ENCODE measurements at places on chromosomes 3 and 15.
A peak's percentile ranks its signal among the peaks of the same experiment; 100 is the strongest.

- DNase-seq, result no peak
Observed at GRCh38 chr3:161203485-161204098, 17.5 kb upstream of the NMD3 start.

DNA sequence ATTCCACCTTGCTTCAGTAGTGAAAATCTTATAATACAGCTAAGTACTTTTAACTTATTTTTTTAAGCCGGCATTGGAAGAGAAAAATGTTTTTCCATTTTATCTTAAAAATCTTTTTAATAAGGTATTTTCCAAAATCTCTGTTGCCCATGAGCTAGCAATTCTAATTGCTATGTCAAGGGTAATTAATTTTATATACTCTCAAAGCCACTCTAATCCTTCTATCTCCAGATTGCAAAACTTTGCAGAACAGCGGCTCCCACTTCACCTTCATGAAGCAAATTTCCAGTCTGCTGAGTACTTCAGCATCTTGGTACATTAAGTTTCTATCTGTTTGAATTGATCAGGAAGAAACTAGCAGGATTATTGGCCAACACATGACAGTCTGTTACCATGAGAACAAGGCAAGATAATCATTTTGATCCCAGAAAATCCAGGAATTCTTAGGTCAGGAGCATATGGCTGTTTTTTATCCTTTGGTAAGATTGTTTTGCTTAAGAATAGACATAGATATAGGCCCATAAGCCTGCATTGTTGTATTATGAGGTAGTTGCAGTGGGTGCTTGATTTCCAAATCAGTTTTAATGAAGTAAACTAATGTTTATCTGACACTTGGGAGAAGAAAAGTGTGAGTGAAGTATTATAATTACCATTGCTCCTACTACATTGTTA is 6.0 kb downstream of the TIPARP start:
- DNase-seq, result no peak

DNA sequence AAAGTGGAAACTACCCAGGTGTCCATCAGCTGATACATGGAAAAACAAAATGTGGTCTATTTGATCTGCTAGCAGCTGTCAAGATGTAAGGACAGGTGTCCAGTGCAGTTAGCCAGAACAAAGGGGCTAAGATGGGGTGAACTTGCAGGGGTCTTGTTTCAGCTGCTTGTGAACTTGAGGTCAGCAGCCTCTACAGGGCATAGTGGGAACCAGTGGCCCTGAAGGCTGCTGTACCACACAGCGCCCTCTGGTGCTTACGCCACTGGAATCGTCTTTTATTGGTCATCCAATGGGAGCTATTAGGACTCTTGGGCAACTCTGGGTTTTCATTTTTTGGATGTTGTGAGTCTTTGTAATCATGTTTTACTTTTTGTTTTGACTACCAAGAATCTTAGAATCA is 62.2 kb upstream of the CTSH start:
- no peak for DNase-seq

DNA sequence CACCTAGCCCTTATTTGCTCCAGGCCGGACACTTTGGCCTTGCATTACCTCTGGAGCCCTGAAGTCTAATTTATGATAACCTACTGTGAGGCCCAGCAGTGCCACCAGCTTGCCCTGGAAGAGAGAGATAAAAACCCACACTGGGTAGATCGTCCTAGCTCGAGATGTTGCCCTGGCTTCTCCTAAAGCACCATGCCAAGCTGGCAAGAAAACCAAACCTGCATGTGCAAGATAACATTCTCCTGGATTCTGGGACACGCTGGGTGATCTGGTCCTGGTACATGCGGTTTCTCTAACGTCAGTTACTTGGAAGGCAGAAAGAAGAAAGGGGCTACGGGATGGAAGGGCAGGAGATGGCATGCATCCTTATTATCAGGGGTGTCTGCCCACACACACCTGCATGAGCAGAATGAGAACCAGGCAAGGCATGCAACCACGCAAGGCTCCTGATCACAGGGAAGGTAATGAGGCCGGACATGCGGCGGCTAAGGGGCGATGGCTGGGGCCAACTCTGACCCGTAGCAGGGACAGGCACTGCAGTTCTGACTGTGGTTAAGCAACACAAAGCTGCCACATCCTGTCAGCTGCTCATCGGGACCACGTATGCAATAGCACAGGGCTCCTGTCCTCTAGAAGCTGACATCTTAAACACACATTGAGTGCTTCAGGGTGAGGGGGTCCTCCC is 73.0 kb downstream of the OXNAD1 start:
- DNase-seq, result peak; percentile 17

GRCh38 chr3:105649480-105649879 is 219.3 kb downstream of the CBLB start:
- no peak for DNase-seq

DNA sequence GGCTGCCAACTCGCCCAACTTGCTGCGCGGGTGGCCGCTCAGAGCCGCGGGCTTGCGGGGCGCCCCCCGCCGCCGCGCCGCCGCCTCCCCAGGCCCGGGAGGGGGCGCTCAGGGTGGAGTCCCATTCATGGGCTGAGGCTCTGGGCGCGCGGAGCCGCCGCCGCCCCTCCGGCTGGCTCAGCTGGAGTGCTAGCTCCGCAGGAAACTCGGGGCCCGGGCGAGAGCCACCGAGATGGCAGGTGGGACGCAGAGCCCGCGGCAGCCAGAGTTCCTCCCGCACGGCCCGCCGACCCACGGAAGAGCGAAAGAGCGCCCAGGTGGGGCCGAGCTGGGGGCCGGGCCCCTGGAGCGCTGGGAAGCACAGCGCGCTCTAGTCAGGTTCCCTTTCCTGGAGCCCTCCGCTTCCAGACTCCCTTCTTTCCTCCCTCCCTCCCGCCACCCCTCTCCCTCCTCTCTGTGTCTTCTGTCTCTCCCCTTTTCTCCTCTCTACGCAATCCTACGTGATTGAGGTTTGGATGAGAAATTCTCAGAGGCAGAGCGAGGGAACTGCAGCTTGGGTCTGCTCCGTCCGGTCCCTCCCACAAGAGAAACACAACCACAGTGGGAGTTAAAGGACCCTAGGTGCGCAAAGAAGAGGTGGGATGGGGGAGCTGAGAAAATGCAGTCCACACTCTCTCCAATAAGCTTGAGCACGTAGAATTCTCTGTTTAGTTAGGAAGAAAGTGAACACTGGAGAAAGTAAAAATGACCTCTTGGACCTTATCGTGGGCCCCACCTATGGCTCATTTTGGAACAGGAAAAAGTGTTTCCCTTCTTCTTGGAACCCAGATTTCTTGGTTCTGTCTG is 317.3 kb downstream of the FGF12 start:
- no peak for DNase-seq

GRCh38 chr3:159609625-159610024 is 379.0 kb upstream of the IL12A start:
- DNase-seq, result no peak

DNA sequence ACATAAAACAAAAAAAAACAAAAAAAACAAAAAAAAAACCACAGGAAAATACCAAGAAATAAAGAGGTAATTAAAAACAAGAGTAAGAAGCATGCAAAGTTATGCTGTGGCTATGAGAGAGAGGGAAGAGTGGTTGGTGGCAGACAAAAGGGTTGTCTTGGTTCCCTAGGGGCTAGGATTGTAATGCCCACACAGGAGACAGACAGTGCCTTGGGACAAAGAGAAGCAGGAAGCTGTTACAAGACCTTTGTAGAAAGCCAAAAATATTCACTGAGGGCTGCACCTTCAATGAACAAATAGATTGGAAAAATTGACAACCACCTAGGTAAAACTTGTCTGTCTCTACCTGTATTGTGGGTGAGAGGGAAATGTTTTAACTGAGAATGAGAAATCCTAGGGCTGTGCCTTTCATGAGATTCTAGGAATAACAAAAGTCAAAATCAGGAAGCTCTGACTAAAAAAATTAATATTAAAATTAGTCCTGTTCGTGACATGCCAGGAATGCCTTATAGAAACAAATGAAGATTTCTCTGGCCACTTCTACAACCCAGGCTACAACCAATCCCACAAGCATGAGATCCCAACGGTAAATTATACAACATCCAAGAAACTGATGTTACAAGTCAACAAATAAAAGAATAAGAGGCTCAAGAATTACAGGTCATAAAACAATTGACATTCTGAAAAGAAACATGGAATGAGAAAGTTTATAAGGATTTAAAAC is 45.0 kb upstream of the PRICKLE2 start:
- no peak for DNase-seq

- DNase-seq, result peak; percentile 79
Observed at GRCh38 chr15:78034495-78035191, 42.9 kb downstream of the TBC1D2B start.

DNA sequence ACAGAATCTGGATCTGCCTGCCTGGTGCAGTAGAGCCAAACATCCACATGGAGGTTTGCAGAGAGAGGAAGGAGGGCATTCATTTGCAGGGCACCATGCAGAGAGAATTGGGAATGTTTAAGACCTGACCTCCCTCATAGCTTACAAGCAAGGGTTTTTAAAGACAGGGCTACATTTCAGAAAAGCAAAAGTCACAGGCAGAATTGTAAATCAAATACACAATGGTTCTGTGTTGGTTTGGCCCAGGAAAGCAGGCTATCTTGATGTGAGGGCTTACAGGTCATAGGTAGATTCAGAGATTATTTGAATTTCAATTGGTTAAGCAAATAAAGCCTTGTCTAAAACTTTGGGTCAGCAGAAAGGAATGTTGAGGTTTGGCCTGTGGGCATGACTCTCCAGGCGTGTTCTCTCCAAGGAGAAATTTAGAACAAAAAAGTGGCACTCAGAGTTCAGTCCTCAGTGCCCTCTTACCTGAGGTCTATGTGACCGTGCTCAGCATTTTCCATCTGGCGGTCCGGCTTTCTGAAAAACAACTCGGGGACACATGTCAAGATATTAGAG is 91.5 kb downstream of the CD47 start:
- DNase-seq, result no peak

- no peak for DNase-seq
Observed at GRCh38 chr15:39873978-39874377, 46.1 kb downstream of the GPR176 start.

GRCh38 chr3:52756141-52756540 is 14.6 kb downstream of the NEK4 start:
- DNase-seq, result no peak

DNA sequence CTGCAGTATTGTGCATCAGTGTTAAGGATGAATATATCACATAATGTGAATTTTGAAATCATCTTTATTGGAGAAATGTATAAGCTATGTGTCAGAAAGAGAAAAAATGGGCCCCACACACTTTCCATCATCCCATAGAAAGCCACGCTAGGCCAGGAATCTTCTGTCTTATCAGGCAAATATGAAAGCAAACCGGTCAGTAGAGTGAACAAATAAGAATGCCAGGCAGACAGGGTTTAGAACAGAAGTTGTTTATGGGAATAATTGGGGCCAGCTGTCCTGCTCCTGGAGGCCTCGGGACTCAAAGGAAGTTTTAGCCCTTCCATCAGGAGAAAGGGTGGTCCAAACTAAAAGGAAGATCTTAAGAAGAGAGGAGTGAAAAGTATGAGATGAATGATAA is 39.5 kb downstream of the ZNF280D start:
- no peak for DNase-seq

- no peak for DNase-seq
Observed at GRCh38 chr3:88298189-88298588, 148.4 kb downstream of the C3orf38 start.

DNA sequence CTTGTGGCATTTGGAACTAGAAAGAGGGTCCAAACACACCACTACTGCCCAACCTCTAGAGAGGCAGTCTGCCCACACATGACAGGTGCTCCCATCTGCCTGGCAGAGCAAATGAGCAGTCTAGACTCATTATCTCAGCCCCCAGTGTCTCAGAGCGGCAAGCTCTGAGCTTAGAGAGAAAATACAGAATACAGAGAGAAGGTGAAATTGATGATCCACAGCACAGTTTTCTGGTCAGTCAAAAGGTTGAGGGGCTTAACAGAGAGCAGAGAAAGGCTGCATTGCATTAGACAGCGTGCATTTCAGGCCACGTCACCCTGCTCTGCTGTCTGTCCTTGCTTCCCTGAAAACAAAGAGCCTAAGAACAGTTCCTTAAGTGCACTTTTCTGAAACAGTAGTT is 135.1 kb downstream of the KCNMB2 start:
- no peak for DNase-seq

- DNase-seq, result no peak
Observed at GRCh38 chr3:134601539-134602439, 49.0 kb downstream of the KY start.

GRCh38 chr15:49148727-49149126 is 6.7 kb downstream of the COPS2 start:
- no peak for DNase-seq

DNA sequence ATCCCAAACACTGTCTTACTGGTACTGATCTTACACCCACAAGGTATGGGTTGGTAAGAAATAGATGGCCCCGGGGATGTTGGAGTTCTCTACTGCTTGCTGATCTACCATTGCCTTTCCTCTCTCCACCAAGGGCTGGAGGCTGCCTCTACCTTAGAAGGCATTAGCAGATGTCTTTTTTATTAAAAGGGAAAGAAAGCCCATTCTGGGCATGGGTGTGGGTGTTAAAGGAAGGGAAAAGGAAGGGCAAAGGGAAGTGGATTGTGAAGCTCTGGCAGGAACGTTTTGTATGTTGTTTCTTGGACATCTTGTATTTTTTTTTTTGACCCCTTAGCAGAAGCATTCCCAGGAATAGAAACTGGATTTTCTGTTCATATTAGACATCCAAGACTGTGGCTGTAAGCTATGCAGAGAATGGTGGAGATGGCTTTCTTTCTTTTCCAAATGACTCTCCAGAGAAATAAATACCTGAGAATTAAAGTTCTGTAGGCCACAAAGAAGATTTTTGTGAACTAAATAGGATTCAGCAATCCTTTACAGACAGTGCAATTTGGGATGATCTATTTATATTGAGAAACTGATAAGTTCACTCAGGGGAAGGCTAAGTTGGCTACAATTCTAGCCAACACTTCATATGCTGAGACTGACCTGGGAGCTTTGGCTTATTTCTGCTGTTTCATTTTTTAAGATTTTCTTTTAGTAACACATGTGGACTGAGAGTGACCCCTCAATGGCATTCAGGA is 108.8 kb downstream of the TOP2B start:
- no peak for DNase-seq

- DNase-seq, result no peak
Observed at GRCh38 chr3:46113608-46114007, 86.3 kb upstream of the XCR1 start.

DNA sequence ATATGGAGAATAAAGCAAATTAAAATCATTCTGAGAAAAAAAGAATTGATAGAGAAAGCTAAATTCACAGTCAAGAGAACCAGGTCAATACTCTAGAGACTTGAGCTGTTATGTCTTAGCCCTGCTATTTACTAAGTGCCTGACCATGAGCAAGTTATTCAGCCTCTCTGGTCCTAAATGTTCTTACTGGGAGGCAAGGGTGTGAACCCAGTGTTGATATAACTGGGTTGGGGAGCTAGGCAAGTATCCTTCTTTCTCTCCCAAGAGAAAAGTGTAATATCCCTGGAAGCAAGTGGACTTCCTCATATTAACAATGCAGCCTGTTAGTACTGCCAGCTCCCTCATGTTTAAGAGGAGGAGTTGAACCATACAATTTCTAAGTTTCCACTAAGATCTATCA is 488.9 kb upstream of the RASGRP1 start:
- no peak for DNase-seq

- no peak for DNase-seq
Observed at GRCh38 chr3:177883957-177884356, 652.3 kb upstream of the KCNMB2 start.
